ENCODE measurements at places on chromosomes 7 and 10.

GRCh38 chr7:36723951-36724664 is at the start of gene AOAH:
TSS of gene AOAH (minus strand) at chr7:36724494. CDS start at chr7:36724148, 346 bp downstream.
- DNase-seq = peak; percentile 57

DNA sequence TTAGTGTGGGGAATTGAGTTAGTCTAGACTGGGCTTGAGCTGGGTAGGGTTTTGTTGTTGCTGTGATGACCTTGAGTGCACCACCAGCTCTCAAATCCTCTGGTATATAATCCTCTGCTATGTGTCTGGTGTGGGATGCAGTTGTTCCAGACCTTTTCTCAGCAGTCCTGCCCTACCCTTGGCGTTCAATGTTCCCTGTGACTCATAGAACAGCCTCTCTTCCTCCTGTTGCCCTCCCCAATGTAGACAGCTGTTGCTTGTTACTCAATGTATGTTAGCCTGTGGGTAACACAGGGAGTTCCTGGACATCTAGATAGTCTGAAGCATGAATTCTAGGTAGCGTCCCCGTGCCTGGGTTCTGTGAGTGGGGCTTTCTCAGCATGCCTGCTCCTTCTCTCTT is 19.8 kb downstream of the ACBD7 start:
- no peak for DNase-seq

GRCh38 chr10:22420787-22421517 is 75.7 kb downstream of the SPAG6 start:
- DNase-seq = no peak

GRCh38 chr10:72173619-72174296 is 42.1 kb upstream of the ANAPC16 start:
- DNase-seq = no peak

GRCh38 chr7:55325371-55325792 is 39.8 kb upstream of the LANCL2 start:
- DNase-seq = no peak

All from stimulated activated naive CD4-positive, alpha-beta T cell treated with Interleukin-2 at 50 U/mL for 16 hours (primary cell).